ENCODE measurements at places on chromosomes 1 and 21.

- no peak for DNase-seq
Observed at GRCh38 chr1:43038232-43038935, 79.7 kb upstream of the SLC2A1 start.

GRCh38 chr21:39774227-39774626 is 29.2 kb downstream of the IGSF5 start:
- no peak for DNase-seq

- no peak for DNase-seq
Observed at GRCh38 chr1:219412772-219413171, 200.1 kb downstream of the ZC3H11B start.

DNA sequence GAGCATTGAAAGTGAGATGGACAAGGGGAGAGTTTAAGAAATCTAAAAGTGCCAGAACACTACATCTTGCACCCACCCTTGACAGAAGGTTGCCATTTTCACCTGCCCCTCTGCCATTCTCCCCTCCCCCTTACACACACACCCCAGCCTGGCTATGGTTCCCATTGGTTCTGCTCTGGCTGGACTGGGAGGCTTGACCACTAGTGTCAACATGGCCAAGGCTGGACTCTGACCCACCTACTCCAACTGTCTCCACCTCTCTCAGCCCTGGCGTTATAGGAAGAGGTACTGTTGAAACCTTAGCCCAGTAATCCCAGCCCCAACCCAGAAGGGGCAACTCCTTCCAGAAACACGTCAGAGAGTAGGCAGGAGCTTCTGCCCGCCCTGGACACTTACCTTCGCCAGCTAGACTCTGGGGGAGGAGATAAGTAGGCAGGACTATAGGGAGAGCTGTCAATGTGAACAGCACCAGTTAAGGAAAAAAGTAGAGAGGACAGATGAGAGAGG is 4.5 kb downstream of the CRTC2 start:
- DNase-seq = no peak
